ENCODE measurements at places on chromosomes 13 and 19.

DNA sequence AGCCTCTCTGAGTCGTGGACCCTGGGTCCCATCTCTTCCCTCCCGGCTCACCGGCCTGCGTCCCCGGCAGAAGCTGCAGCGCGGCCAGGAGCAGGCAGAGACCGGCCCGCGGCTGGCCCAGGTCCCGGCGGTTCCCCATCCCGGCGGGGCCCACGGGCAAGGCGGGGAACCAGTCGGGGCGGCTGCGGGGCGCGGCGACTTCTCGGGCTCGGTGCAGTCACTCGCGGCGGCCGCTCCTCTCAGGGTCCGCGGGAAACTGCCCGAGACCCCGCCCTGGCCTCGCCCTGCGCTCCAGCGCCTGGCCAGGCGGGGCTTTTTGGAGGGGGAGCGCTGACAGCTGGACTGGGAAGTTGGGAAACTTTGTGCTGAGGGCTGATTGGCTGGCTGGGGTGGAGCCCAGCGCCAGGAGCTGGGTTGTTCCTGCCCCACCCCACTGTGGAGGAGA is at the start of gene COL5A3:
TSS of gene COL5A3 (minus strand) at position 258 of the 445 bp plus-strand sequence. CDS start at position 139, 119 bp downstream.
- no peak for DNase-seq

GRCh38 chr13:104796581-104796980 is 1730.4 kb upstream of the SLC10A2 start:
- no peak for DNase-seq

- no peak for DNase-seq
Observed at GRCh38 chr13:31276421-31276820, 76.6 kb downstream of the B3GLCT start.

GRCh38 chr13:94140027-94140426 is 339.5 kb downstream of the DCT start:
- DNase-seq: no peak

- no peak for DNase-seq
Observed at GRCh38 chr13:51280379-51280940, 58.3 kb downstream of the FAM124A start.

Data from H54 (cell line).